ENCODE measurements at places on chromosomes 13 and 19. TPM values are rescaled to one million over a fixed set of nuclear protein-coding genes. Genes with fewer than 3 reads are reported as not detected.

The PEG3 gene
- not detected for total RNA-seq

The LILRA2 gene
- total RNA-seq, result not detected

The ADM5 gene
- 5.7 TPM for total RNA-seq

The N4BP2L1 gene
- total RNA-seq, result 14.6 TPM

The ZNF468 gene
- total RNA-seq, result 11.3 TPM

The ZNF816 gene
- total RNA-seq, result 11.8 TPM

The ETV2 gene
- total RNA-seq, result 1.2 TPM

The SIGLEC8 gene
- not detected for total RNA-seq

The KLK11 gene
- total RNA-seq, result not detected

The ZNF486 gene
- 8.9 TPM for total RNA-seq

The MED4 gene
- total RNA-seq, result 56.5 TPM

The LHFPL6 gene
- total RNA-seq, result 0.36 TPM

The KRTDAP gene
- not detected for total RNA-seq

The FBXO27 gene
- 0.31 TPM for total RNA-seq

The KLK2 gene
- total RNA-seq, result not detected

The LGI4 gene
- not detected for total RNA-seq

The CEACAM21 gene
- 9.7 TPM for total RNA-seq

The HCN2 gene
- total RNA-seq, result 0.64 TPM

The SERPINE3 gene
- not detected for total RNA-seq

The LEUTX gene
- not detected for total RNA-seq

The CNFN gene
- total RNA-seq, result not detected

The CYP4F11 gene
- not detected for total RNA-seq

The HSPB6 gene
- not detected for total RNA-seq

The URI1 gene
- total RNA-seq, result 64.0 TPM

The FOXA3 gene
- total RNA-seq, result not detected

The RSPH6A gene
- 0.38 TPM for total RNA-seq

The CAMSAP3 gene
- total RNA-seq, result 0.36 TPM

The SETDB2 gene
- 14.0 TPM for total RNA-seq

The ZNF534 gene
- not detected for total RNA-seq

The IGFL4 gene
- total RNA-seq, result not detected

The WDR88 gene
- not detected for total RNA-seq

The RAB4B gene
- 83.3 TPM for total RNA-seq

The ZNF90 gene
- 12.2 TPM for total RNA-seq

The C1QTNF9 gene
- total RNA-seq, result not detected

The EBI3 gene
- 131 TPM for total RNA-seq

The ZNF837 gene
- total RNA-seq, result 0.86 TPM

The CCDC8 gene
- total RNA-seq, result not detected

The LILRB5 gene
- not detected for total RNA-seq

The KIR2DL1 gene
- total RNA-seq, result 11.4 TPM

The METTL21C gene
- not detected for total RNA-seq

The ANGPTL4 gene
- total RNA-seq, result not detected

The B3GNT8 gene
- total RNA-seq, result 3.0 TPM

The KASH5 gene
- total RNA-seq, result not detected

The SRRM5 gene
- 1.1 TPM for total RNA-seq

The SLAIN1 gene
- 18.4 TPM for total RNA-seq

The ZNF799 gene
- total RNA-seq, result 6.4 TPM

The MEX3D gene
- 6.8 TPM for total RNA-seq

The TMEM190 gene
- not detected for total RNA-seq

The LRRC25 gene
- not detected for total RNA-seq

The BST2 gene
- total RNA-seq, result 282 TPM

The BICRA gene
- total RNA-seq, result 17.5 TPM

The UBXN6 gene
- 56.9 TPM for total RNA-seq

The ZNF729 gene
- not detected for total RNA-seq

The SBNO2 gene
- 205 TPM for total RNA-seq

The ERICH6B gene
- total RNA-seq, result not detected

The WASF3 gene
- not detected for total RNA-seq

Data from natural killer cell treated with Interleukin-12 subunit alpha and Interleukin-12 subunit beta and Interleukin-15 and Interleukin-18, amount 100 ng/mL, for 72 hours (primary cell).